Uterus (tissue), 4 donors: ENCODE measurements at places on chromosomes 13 and 19.

GRCh38 chr19:23784274-23784673 is 25.6 kb upstream of the ZNF681 start:
- DNase-seq = no peak

DNA sequence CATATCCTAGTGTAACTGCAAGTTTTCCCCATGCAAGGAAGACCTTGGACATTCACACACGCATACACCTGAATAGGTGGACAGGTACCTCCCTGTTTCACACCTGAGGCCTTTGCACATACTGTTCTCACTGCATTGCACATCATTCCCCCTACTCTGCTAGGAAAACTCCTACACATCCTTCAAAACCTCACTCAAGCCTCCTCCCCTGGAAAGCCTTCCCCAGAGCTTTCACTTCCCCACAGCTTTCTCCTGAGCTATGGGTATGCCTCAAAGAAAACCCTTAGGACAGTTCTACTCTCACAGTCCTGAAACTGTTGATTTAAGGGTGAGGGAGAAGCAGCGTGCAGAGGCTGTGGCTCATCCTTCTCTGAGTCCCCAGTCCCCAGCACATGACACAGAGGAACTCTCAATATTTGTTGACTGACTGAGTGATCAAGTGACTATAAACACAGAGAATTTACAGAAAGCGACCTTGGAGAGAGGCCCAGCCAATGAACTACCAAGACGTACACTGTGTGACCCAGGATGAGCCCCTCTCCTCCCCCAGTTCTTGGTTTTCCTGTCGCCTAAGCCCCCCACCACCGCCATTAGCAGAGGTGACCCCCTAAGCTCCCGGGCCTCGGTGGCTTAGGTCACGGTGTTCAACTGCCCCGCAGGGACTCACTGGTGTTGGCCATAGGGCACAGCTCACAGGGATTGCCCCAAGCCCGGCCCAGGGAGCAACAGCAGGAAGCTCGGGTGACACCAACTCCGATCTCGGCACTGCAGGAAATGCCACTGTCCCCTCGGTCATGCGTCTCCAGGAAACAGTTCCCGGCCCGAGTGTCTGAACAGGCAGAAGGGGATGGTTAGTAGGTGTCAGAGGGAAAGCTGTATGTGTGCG is 40.6 kb downstream of the FBN3 start:
- no peak for DNase-seq

- DNase-seq = no peak
These were observed 11.1 kb downstream of the POU2F2 start for GRCh38 chr19:42121036-42121621.

DNA sequence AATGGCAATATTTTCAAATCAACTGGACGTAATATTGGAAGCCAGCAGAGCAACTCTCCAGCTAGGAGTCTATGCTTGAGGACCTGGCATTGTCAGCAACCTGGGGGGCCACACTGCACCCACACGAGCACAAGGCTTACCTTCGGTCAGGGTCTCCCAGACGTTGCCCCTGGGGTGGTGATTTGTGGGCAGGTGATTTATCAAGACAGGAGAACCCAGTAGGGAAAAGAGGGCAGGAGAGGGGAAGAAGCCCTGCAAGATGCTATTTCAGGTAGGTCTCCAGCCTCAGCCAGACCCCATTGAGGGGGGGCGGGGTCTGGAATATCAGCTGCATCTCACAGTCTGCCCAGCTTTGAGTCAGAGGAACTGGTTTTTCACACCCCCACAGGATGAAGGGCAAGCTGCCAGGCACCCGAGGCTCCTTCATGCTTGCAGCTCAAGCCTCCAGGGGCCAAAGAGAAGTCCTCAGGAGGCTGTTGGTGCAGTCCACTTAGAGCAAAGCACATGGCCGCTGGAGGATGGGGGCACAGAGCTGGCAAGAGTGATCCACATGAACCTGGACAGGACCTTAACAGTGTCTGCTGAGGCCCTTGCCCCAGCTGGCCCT is 80.9 kb upstream of the UQCRFS1 start:
- DNase-seq = no peak

GRCh38 chr13:39770221-39771090 is 115.0 kb downstream of the COG6 start:
- DNase-seq = no peak

GRCh38 chr13:31545616-31546015 is 193.7 kb upstream of the RXFP2 start:
- no peak for DNase-seq

- no peak for DNase-seq
These were observed 32.8 kb upstream of the GPI start for GRCh38 chr19:34332027-34332760.

GRCh38 chr13:56752636-56753035 is 388.1 kb upstream of the PRR20A start:
- no peak for DNase-seq

GRCh38 chr13:108785844-108786243 is 156.4 kb downstream of the MYO16 start:
- no peak for DNase-seq

DNA sequence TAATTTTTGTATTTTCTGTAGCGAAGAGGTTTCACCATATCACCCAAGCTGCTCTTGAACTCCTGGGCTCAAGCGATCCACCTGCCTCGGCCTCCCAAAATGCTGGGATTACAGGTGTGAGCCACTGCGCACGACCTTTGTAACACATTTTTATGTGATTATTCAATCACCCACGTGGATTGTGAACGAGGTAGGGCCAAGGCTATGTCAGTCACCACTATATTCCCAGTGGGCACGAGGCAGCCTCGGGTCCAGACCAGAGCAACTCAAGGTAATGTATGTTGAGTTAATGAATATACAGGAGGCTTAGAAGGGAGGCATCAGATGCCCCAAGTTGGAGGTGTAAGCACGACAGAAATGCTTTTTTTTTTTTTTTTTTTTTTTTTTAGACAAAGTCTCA is 8.9 kb downstream of the PTGIR start:
- DNase-seq = no peak
